ENCODE measurements at places on chromosomes 12 and 14. TPM values are rescaled to one million over a fixed set of nuclear protein-coding genes. Genes with fewer than 3 reads are reported as not detected.

DNA sequence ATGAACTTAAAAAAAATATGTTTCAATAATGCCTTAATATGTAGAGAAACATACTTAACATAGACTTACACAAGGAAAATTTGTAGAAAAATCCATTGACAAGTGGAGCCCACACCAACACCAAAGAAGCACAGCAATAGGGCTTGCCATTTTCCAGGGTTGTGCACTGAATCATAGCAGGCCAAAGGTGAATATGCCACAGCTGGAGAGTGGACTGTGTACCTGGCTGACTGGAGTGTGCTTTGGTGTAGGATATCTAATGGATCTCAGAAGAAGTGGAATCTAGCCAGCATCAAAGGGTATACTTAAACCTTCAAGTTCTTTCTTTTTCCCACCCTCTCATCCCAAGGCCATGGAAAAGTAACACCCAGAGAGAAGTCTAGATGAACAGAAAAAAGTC lies 4.8 kb downstream of the RPL10L start:
- no peak for DNase-seq

DNA sequence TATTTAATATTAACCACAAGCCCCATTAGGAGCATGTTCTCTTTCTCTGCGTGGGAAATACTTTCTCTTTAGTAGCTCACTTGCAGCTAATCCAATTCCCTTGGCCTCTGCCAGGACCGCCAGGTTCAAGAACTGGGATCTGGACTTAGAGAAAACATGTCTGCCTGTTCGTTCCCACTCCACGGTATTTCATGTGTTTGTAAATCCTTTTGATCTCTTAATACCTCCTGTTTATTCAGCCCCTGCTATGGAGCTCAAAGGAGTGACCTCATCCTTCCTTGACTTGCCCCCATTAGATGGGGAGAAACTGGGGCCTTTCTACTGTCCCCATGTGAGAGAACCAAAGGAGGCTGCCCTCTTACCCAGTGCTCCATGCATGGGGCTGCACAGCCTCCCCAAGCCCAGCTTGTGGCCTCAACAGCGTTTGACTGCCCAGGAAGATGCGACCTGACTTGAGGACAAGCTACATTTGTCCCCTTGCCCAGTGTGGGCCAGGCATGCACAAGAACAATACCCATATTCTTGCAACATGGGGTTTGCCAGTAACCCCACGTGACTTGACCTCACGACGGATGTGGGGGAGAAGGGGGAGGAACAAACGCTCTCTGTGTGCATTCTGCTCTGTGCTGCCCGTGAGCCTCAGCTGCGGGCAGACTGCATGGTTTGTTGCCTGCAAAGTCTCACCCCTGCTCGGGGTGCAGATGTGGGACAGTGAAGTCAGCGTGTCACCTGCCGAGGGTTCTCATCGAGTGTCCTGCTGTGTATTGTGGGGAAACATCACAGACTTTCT lies 30.3 kb downstream of the CD9 start:
- peak; percentile 90 for DNase-seq

Gene LRP1-AS
- not detected for total RNA-seq

DNA sequence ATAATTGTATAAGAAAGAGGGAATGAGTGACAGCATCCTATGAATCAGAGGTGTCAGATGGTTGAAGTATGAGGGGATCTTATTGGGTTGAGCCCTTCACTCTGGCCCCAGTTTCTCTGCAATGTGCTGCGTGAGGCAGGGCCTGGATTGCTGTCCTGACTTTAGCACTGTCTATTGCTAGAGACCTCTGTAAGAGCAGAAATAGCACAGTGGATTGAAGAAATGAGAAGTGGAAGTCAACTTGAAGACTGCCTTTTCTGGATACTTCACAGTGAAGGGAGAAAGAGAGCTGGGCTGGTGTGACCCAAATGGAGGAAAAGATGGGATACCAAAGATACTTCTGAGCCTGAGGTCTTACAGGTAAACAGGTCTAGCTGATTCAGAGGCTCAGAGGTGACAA lies 5.8 kb downstream of the ASCL4 start:
- DNase-seq, result no peak

Gene CLEC1B
- not detected for total RNA-seq

GRCh38 chr12:50991291-50991690 lies 34.9 kb downstream of the SLC11A2 start:
- DNase-seq, result no peak

- DNase-seq, result no peak
Observed at GRCh38 chr14:53458368-53458814, 305.3 kb upstream of the DDHD1 start.

GRCh38 chr12:88559772-88560171 lies 20.5 kb downstream of the KITLG start:
- no peak for DNase-seq

Gene ACSM4
- total RNA-seq, result not detected

Gene CPNE6
- total RNA-seq, result 10.8 TPM

DNA sequence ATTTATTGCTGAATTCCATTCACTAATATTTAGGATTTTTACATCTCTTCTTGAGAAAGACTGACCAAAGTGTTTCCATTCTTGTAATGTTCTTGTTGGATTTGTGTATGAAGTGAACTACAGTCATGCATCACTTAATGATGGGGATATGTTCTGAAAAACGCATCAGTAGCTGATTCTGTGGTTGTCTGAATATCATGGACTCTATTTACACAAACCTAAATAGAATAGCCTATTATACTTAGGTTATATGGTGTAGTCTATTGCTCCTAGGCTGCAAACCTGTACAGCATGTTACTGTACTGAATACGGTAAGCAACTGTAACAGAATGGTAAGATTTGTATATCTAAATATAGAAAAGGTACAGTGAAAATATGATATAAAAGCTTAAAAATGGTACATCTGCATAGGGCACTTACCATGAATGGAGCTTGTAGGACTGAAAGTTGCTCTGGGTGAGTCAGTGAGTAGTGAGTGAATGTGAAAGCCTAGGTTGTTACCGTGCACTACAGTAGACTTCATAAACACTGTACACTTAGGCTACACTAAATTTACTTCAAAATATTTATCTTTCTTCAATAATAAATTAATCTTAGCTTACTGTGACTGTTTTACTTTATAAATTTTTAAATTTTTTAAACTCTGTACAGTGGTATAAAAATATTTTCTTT lies 27.6 kb upstream of the P2RX4 start:
- DNase-seq, result no peak

Gene FOXJ2
- 7.3 TPM for total RNA-seq
